Mammary epithelial cell (primary cell): ENCODE measurements at places on chromosomes 1 and 21.

DNA sequence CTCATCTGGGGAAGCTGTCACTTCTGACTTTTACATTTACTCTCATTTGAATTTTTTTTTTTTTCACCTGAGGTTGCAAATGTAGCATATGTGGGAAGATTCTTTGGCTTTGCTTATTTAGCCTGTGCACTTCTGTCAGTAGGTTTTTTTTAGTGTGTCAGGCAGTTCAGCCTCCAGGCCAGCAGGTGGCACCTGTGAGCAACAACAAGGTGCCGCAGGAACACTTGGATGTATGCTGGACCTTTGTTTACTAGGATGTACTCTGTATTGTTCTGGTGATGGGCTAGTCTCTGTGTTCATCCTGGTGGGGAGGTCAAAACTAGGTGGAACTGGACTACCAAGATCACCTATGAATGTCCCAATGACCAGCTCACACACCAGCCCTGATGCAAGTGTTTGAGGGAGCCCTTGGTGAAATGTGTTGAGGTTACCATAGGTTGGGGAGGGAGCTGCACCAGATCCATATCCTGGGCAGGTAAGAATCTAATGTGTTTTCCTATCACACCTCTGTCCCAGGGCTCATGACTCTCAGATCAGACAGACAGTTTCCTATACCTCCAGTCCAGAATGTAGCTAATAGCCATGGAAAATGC lies 618.2 kb downstream of the BRINP3 start:
- DNase-seq, result peak; percentile 3

- DNase-seq, result no peak
Observed at GRCh38 chr1:42971841-42972291, 13.2 kb upstream of the SLC2A1 start.

DNA sequence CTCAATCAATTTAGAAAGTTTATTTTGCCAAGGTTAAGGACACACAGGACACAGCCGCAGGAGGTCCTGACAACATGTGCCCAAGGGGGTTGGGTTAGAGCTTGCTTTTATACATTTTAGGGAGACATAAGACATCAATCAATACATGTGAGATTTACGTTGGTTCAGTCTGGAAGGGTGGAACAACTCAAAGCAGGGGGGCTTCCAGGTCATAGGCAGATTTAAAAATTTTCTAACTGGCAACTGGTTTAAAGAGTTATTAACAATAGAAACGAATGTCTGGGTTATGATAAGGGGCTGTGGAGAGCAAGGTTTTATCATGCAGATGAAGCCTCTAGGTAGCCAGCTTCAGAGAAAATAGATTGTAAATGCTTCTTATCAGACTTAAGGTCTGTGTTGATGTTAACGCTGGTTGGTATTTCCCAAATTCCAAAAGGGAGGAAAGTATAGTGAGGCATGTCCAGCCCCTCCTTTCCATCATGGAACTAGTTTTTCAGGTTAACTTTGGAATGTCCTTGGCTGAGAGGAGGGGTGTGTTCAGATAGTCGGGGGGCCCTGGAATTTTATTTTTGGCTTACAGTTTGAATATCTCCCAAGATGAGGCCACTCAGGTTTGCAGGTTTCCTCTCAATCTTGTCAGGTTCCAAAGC lies 31.0 kb upstream of the TGFBR3 start:
- DNase-seq, result no peak

DNA sequence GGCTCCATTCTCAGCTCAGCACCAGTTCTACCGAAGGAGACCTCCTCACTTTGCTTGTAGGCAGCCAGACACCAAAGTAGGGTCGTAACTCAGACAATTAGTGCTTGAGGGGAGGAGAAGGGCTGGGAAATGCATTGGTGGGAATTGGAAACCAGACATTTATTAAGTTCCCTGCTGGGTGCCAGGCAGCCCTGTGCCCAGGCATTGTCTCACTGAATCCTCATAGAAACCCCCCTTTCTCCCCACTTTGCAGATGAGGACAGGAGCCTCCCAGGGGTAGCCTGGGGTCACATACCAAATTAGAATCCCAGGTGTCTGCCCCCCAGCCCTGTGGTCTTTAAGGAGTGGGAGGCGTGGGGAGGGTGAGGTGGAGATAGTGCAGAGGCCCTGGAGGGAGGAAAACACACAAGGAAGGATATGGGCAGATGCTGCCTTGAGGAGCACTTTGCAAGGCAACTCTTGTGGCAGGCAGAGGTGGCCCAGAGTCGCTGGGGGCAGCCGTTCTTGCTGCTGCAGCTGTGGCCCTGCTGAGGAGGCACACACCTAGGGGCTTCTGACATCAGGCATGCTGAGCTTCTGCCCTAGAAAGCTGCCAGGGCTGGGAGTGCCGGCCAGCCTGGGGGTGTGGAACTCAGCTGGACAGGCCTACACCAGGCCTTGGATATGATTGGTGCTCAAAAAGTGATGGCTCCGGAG lies 29.4 kb downstream of the CDK18 start:
- DNase-seq, result no peak

DNA sequence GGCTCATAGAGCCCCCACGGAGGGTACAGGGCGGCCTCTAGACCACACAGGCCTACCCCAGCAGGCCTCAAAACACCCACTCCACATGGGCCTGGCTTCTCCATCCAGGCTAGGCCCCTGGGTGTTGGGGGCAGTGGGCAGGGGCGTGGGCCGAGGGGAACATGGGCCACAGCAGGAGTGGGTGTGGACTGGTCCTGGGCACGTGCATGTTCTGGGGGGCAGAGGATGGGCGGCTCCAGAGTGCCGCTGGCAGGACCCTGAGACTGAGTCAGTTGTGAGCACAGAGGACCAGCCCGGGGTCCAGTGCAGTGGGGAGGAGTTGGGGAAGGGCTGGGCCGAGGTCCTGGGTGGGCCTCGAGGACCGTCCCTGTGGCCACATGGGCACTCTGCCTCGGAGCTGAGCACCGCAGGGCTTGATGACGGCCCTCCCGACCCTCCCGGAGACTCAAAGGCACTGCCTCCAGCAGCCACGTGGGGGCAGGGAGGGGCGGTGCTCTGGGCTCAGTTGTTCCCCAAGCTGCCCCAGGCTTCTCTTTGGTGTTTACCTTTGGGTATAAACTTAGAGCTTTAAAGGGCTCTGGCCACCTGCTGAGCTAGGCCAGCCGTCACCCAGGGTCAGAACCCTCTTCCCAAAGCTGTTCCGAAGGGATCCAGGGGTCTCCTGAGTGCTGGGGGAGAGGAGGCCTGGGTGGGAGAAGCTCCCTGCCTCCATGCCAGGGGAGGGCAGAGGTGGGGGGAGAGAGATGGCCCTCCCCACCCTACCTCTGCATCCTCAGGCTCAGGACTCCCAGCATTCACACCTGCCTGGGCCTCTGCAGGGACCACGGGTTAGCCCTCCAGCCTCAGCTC lies 79.9 kb downstream of the MORN1 start:
- DNase-seq, result peak; percentile 12

DNA sequence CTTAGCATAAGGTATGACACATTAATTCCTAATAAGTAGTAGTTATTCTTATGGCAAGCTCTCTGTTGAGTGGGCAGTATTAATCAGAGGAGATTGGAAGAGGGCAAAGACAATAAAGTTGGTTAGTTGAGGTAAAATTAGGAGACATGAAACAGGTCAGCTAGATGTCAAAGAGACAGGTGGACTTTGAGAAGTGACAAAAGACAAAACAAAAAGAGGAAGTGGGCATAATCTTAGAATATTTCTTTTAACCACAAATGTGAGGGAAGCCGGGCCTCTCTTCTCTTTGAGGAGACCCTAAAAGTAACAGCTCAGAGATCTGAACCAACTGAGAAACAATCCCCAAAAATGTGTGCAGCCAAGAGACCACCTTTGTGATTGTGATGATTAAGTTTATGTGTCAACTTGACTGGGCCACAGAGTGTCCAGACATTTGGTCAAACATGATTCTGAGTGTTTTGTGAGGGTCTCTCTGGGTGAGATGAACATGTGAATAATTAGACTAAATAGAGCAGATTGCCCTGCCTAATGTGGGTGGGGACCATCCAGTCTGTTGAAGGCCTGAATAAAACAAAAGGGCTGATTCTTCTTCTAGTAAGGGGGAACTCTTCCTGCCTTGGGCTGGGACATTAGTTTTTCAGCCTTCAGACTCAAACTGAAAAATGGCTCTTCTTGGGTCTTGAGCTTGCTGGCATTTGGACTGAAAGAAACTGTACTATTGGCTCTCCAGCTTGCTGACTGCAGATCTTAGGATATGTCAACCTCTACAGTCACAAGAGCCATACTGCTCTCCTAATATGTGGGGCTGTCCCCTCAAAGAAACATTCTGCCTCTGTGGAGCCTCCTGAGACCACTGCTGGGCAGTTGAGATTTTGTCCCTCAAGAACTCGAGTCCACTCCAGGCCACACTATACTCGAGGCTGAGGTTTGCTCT lies 40.0 kb downstream of the FCRL5 start:
- DNase-seq, result no peak

GRCh38 chr1:201192261-201192788 lies 1.7 kb downstream of the IGFN1 start:
- DNase-seq, result no peak

DNA sequence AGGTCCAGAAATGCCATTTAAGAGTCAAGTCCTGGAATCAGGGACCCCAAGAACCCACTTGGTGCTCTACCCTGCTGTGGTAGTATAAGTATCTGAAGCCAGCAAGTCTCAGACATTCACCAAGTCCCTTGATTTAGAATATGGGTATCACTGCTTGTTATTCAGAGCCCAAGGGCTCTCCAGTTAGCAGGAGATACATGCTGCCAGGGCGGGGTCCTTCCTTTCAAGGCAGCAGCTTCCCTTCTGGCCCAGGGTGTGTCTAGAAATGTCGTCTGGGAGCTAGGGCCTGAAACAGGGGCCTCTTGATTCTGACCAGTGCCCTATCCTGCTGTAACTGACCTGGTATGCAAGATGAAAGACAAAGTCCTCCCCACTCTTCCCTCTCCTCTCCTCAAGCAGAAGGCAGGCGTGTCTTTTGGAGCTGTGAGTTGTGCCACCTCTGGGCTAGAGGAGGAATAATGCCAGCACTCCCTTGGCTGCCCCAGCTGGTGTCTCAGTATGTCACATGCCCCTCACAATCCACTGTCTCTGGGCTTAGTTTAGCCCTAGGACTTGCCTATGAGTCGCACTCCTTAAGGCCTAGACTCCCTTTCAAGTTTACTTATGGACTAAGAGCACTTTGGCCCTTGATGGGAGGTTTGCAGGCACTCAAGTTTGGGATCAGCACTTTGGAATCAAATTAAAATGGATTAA lies 200.2 kb downstream of the MRPL39 start:
- no peak for DNase-seq

DNA sequence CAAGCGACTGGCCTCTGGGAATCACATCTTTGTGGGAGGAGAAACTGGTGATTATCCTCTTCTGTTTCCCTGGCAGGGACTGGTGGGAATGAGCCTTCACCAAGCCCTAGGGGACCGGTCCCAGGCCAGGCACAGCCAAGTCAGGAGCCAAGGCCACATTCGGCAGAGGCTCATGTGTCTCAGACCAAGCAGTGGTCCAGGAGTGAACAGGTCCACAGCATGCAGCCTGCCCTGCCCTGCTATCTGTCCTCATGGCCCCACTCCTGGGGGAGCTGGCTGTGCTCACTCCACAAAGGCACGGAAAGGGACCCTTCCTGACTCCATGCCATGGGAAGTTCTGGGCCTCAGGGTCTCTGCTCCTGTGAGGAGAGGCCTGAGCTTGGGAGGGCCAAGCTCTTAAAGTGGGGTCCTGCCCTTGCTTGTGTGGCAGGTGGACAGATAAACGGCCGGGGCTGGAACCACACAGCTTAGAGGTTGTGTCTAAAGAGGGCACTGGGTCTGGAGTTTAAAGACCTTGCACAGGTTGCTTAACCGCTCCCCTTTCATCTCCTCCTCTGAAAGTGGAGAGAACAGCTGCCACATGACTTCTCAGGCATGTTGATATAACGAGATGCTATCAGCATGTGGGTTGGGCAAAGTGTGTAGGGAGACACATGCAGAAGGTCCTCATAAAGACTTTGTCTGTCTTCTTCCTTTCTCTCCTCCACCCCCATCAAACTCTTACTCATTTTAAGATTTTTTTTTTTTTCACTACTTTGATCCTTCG lies 57.5 kb downstream of the CASQ2 start:
- peak; percentile 66 for DNase-seq

DNA sequence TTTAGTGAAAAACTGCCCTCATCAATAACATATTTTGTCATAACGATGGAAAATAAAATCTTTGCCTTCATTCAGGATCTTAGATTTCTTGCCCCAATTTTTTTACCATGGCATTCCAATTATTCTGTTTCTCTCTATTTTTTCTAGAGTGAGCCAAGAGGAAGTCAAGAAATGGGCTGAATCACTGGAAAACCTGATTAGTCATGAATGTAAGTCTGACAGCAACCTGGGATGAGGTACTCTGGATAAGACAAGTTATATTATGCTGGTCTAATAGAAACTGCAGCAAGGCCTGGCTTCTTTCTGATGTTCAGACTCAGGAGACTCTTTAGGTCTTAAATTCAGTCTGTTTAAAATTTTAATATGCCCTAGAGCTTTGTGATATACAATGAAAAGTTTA lies 3.5 kb downstream of the RGS4 start:
- DNase-seq, result peak; percentile 79

DNA sequence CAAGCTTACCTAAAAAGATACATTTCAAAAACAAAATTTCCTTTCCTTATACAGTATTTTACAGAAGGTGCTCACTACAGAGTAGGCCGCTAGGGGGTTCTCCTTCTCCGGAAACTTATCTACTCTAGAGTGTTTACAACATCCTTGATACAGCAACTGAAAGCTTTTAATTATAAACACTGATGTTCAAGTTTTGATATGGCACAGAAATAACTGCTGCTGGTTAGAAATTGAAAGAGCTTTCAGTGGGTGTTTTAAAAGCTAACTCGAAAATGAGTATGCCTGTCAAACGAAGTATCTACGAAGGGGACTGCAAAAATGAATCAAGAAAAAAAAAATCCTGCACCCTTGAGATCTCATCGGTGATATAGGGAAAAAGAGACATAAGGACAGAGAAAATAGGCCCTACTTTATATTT lies 1.0 kb downstream of the YOD1 start:
- DNase-seq, result no peak

DNA sequence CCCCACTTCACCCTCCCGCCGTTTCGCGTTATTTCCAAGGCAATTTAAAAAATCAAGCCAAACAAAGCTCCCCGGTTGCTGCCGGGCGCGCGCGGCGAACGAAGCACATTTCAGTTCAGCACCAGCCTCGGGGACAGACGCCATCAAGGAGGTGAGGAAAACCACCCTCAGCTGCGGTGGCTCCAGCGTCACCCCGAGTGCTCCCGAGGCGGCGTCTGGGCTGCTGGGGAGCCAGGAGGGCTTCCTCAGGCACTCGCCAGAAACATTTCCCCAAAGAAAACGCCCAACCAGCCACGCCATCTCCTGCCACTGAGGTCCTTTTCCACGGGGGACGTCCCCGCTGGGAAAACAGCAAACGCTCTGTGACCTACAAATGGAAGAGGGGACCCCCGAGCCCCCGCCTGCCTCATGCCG lies 623 bp downstream of the GNG4 start:
- DNase-seq, result peak; percentile 52

GRCh38 chr1:15028102-15028501 lies 125.4 kb upstream of the TMEM51 start:
- DNase-seq, result peak; percentile 61

DNA sequence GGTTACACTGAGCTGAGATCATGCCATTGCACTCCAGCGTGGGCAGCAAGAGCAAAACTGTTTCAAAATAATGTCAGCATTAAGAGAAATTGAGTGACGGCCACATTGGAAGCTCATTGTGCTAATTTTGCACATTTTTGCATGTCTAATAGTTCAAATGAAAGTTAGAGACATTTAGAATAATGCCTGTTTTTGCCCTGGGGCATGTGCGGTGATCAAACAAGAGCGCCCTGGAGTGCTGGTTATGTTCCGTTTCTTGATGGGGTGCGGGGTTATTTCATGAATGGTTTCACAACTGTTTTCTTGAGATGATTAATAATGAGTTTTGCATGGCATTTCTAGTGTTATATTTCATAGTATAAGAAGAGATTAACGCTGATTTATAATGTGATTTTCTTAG lies 13.1 kb downstream of the OR2T11 start:
- no peak for DNase-seq
